Right forelimb (tissue), 1 donor: ENCODE measurements at places on chromosomes 16 and 17.
A peak's percentile ranks its signal among the peaks of the same experiment; 100 is the strongest.

DNA sequence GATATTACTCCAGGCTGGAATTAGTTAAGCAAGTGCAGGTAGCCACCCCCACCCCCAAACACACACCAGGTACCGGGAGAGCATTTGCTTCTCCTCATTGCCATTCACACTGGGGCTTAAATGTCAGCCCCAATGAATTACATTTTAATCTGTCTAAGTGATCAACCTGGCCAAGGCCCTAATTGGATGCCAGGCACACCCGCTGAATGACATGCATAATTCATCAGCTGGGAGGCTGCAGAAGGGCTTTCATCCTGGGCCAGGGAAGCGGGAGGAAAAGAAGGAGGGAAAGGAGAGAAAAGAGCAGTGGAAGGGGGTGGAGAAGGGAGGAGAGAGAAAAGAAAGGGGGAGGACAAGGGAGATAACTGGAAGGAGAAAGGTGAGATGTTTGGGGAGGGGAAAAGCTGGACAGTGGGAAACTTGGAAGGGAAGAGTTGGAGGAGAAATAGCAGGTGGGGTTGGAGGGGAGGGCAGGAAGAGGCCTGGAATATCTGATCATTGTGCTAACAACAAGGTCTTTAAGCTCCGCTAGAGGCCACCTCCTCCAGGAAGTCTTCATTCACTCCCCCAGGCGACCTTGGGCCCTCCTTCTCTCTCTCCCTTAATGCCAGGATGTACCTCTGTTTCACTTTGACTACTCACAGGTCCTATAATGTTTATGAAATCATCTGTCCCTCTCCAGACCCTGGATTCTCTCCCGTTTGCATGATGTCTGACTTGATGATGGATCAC, 40.1 kb upstream of the CES5A start:
- no peak for DNase-seq

GRCh38 chr17:21034340-21035235, 8.2 kb downstream of the USP22 start:
- no peak for DNase-seq

- no peak for DNase-seq
Measured at GRCh38 chr16:67339453-67339852, 12.8 kb downstream of the LRRC36 start.

- no peak for DNase-seq
Measured at GRCh38 chr17:57522042-57523005, 222.8 kb downstream of the CCDC182 start.

GRCh38 chr17:56982312-56982711, 4.4 kb downstream of the SCPEP1 start:
- no peak for DNase-seq

- no peak for DNase-seq
Measured at GRCh38 chr16:73176577-73177013, 128.7 kb upstream of the ZFHX3 start.

DNA sequence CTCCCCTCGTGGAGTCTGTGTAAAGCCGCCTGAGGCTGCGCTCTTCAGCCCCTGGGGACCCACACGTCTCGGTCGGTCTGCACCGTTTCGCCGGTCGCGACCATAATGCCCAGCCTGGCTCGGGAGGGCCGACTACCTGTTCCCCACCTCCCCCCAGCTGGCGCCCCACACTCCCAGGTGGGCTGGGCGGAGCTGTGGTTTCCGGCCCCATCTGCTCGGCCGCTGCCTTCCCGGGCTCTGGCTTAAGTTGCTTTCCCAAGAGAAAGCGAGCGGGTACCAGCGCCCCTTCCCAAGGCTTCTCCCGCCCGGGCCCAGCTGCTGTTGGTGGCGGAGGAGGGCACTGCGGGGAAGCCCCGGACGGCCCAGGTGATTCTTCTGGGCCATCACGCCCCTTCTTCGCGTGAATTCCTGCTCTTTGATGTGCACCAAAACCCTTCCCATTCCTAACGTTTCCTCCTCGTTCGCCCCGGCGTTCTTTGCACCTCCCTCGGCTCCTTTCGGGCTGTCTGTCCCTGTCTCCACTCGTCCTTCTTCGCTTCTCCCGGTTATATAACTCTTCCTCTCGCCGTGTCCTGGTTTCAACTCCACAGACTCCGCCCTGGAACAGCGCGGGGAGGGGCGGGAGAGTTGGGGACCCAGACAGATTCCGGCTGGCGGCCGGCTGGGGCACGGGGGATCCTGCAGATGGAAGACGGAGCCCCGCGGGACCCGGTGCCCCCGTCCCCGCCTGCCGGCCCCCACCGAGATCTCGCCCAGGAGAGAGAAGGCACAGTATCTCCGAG, 2.0 kb downstream of the KDM6B start:
- peak; percentile 79 for DNase-seq

DNA sequence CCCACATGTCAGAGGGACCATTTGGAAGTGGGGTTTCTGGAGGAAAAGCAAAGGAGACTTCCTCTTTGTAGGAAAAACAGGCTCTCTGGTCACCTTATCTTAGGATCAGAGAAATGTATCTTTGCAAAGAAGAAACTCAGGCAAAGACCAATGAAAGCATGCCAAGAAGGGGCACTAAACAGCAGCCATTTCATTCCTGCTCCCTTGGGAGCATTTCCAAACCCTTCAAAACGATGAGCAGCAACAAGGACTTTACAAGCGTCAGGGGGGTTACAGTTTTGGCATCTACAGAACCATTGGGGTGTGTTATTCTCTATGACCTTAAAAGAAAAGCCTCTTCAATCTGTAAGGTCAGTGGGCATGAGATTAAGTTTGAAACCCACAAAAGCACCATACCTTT, 122.8 kb downstream of the SMG6 start:
- DNase-seq = no peak

DNA sequence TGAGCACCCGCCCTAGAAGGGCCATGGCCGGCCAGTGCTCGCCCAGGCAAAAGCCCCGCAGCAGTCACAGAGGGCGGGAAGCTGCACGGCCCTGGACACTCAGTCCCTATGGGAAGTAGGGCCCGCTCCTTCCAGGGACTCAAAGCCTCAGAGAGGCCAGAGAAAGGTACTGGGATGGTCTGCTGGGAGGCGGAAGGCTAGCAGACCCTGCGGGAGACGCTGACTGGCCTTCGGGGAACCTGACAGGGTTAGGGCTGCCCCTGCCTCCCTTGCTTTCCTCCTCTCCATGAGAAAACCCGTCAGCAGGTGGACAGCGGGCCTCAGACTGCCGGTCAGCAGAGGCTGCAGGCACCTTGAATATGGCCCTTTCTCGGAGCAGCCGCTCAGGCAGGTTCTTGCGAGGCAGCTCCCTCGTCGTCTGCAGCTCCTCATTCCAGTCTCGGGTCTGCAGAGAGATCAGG, 11.5 kb downstream of the CLUH start:
- DNase-seq = no peak

- no peak for DNase-seq
Measured at GRCh38 chr17:43679911-43680310, 18.2 kb upstream of the MEOX1 start.

- no peak for DNase-seq
Measured at GRCh38 chr17:34341916-34342315, 14.4 kb upstream of the CCL13 start.

GRCh38 chr16:56451753-56452689, 667 bp downstream of the OGFOD1 start:
- DNase-seq = no peak

DNA sequence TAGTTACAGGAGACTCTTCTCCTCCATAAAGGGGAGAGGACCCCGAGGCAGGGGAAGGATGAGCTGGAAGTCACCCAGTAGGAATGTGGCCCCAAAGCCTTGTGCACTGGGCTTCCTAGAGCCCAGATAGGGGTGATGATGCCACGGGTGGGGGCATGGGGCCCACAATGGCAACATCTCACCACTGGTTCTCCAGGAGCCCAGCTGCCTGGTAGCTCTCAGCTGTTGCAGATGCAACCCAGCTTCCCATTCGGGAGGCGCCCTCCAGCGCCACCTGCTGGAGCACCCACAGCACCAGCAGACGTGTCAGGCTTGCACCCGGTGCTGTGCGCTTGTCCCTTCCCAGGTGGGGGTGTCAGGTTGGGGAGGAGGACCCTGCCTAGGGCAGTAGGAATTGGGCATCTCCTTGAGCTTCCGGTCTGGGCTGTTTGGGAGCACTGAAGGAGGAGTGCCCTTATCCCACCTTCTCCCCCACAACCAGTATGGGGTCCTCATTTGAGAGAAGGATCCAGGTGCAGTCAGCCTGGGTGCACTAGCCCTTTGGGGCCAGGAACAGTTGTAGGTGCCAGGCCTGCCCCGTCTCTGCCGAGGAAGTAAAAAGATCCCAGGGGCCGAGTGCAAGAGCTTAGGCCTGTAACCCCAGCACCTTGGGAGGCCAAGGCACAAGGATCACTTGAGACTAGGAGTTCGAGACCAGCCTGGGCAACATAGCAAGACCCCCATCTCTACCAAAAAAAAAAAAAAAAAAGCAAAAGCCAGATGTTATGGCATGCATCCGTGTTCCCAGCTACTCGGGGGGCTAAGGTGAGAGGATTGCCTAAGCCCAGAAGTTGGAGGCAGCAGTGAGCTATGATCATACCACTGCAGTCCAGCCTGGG, 14.4 kb downstream of the CDIPT start:
- DNase-seq = peak; percentile 59

DNA sequence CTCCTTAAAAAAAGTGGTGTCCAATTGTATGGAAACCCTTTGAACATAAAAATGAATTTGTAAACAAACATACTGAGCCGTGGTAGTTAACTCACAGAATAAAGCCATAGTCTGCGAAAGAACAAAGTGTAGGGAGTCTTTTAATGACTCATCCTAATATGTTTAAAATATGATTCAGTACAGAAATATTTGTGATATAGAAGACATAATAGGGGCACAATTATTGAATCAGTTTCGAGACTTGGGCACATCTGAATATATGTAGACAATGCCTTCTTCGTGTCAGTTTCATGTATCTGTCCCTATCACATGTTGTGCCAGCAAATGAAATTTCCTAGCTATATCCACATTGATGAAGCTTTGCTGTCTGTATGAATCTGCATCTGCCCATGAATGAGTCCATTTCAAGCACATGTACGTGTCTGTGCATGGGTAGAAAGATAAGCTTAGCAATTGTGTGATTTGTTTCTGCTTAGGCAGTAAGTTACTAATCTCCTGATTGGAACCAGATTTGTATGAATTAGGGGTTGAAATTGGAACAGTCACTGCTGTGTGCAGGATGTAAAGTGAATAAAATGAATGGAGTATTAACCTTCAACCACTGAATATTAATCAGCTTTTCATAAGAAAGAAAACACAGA, 112.5 kb upstream of the SOX9 start:
- no peak for DNase-seq

DNA sequence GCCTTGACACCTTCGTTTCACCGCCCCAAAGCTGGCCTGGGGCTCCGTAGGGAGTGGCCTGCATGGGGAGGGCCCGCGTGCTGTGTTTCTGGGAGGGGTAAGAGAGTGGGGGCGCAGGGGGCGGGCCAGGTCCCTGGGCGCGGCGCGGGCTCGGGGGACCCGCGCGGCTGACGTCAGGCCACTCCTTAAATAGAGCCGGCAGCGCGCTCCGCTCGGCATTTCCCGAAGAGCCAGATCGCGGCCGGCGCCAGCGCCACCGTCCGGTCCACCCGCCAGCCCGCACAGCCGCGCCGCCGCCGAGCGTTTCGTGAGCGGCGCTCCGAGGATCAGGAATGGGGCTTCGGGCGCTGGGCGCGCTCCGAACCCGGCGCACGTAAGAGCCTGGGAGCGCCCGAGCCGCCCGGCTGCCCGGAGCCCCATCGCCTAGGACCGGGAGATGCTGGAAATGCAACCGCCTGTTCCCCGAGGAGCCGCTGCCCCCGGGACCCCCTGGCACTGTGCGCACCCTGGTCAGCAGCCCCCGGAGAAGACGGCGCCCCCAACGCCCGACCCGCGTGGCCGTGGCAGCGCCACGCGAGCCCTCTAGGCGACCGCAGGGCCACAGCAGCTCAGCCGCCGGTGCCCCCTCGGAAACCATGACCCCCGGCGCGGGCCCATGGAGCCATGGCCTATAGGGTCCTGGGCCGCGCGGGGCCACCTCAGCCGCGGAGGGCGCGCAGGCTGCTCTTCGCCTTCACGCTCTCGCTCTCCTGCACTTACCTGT, at the start of gene HS3ST2:
HS3ST2 (plus strand) TSS at position 215 of the 763 bp plus-strand sequence; CDS start at position 664, 449 bp downstream.
- DNase-seq = peak; percentile 46

- no peak for DNase-seq
Measured at GRCh38 chr16:74521691-74522090, 85.2 kb downstream of the GLG1 start.

DNA sequence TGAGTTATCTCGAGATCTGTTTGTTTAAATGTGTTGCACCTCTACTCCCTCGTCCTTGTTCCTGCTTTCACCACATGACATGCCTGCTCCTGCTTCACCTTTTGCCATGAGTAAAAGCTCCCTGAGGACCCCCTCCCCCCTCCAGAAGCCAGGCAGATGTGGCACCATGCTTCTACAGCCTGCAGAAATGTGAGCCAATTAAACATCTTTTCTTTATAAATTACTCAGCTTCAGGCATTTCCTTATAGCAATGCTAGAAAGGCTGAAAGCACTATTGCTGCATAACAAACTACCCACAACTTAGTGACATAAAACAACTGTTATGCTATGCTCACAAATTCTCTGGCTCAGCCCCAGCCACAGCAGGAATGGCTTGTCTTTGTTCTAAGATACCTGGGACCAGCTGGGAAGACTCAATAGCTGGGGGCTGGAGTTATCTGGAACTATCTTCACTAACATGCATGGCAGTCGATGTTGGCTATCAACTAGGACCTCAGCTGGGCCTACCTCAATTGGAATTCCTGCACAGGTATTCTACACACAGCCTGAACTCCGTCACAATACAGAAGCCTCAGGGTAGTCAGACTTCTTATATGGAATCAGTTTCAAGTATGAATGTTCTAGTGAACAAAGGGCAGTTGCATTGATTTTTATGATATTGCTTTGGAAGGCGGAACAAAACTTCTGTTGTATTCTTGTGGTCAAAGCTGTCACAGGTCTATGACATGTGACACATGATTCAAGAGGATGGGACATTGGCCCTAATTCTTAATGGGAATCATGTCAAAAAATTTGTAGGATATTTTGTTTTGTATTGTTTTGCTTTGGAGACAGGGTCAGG, 186.0 kb upstream of the PIRT start:
- no peak for DNase-seq

- DNase-seq = peak; percentile 48
Measured at GRCh38 chr17:69828087-69828486, 246.9 kb upstream of the KCNJ16 start.

DNA sequence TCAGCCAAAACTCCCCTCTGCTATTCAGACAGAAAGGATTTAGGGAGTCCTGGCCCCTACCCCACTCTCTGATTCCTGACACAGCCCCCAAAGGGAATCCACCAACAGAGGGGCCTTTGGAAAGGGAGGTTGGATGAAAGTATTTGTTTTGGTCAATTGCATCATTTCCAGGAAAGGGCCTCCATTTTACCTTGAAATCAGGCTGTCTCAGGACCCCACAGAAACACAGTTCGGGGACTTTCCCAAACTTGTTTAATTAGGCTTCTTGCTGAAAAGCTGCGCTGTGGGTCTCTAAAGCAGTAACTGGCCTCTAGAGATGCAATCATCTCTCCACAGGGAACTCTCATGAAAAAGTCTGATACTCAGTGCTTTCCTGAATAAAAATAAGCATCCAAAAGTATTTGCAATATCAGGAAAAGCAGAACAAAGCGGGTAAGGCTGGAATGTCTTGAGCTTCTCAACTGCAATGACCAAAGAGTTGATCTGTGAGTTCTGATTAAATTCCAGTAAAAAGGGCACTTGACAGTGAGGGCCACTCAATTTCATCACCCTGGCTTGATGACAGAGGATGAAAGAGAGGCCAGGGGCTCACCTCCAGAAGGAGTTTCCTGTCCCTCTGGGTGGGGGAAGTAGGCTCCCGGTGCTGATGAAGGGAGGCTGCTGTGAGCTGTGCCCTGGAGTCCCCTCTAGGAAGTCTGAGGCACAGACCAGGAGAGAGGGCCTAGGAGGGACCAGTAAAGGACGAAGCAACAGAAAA, 36.3 kb downstream of the LYRM9 start:
- no peak for DNase-seq

GRCh38 chr16:23826528-23827045, 9.2 kb upstream of the PRKCB start:
- no peak for DNase-seq

GRCh38 chr16:35181422-35182030, 1722.1 kb downstream of the TP53TG3F start:
- DNase-seq = no peak
